ENCODE measurements at places on chromosomes 5 and 9.

- DNase-seq = no peak
Measured at GRCh38 chr9:68933434-68934328, 80.2 kb downstream of the PRKACG start.

DNA sequence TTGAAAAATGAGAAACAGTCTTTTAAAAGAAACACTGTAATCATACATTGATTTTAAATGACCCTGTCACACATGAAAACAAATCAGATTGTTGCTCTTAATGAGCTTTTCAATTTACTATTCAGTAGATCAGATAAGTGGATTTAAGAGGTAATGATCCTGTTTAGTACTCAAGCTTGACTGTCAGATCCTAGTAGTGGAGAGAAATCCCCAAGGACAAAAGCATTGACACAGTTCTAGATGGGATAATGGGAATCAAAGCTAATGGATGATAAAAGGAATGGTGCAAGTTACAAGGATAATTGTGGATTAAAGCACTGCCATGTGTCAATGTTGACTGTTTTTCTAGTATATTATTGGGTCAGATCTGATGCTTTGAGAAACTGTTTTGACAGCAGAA is 142.3 kb upstream of the TLX3 start:
- no peak for DNase-seq

DNA sequence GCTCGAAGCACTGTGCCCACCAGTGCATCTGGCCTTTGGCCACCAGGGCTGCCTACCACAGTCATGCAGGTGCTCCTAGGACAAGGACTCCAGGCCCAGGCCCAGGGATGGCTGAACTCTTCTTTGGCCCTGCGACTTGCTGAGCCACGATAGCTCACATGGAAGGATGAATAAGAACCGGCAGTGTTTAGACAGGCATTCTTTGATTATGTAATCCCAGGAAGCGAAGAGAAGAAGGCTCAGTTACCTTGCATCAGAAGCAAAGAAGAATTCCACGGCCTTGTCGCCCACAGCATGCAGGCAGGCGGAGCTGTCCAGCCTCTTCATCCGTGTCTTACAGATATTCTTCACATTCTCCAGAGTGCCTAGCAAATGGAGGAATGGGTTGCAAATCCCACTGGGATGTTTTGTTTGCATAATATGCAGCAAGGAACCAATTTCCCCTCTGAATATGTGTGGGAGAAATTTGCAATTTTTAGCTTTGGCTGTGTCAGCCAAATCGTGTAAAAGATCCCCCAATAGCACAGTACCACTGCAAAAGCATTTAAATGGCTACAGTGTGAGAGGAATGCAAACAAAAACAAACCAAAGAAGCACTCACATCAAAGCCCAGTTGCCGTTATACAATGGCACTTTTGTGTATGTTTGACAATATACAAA is 29.1 kb downstream of the GFPT2 start:
- DNase-seq = no peak

GRCh38 chr9:95085861-95086563 is 231.5 kb downstream of the FANCC start:
- no peak for DNase-seq

DNA sequence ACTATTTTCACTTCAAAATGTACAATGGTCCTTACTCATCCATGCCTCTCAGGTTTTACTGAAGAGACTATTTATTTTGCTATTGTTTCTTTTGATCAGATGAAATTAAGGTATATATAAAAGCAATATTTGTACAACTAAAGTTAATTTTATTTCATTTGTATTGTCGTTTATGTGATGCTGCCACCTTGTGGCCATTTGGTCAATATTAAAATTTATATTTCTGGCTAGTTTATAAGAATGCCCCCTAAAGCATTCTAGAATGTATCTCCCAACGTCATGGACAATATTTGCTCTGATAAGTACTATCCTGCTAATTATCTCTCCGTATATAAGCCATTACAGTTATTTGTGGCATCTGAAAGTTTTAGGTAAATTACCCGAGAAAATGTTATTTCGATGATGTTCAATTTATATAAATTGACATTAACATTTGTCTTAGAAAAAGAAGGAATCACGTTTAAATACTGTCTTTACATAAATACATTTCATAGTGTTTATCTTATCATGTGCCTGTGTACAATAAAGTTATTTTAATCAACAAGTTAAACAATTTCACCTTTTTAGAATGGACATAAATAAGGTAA is 680.0 kb downstream of the TAF11L14 start:
- peak; percentile 4 for DNase-seq

- no peak for DNase-seq
Measured at GRCh38 chr5:89156226-89156625, 273.2 kb upstream of the MEF2C start.

GRCh38 chr5:9622971-9623421 is 7.2 kb downstream of the TAS2R1 start:
- DNase-seq = no peak

- no peak for DNase-seq
Measured at GRCh38 chr5:893711-894110, 1.0 kb downstream of the TRIP13 start.

DNA sequence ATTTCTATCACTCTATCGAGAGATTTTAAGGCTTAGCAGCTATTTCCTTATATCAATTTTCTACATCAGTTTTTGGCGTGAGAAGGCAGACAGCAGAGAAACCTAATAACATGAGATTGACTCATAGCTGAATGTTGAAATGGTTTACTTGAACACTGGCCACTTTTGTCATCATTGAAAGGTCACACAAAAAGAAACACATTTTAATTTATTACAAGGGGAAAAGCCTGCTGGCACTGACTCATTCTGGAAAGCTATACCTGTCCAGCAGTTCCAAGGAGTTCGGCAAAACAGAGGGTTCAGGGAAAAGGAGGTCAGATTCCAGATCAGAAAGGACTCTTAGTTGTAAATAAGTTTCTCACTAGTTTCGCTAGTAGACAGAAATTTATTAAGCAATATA is 566.4 kb downstream of the DNAH5 start:
- DNase-seq = no peak

GRCh38 chr5:81750308-81751008 is 439 bp downstream of the SSBP2 start:
- no peak for DNase-seq

DNA sequence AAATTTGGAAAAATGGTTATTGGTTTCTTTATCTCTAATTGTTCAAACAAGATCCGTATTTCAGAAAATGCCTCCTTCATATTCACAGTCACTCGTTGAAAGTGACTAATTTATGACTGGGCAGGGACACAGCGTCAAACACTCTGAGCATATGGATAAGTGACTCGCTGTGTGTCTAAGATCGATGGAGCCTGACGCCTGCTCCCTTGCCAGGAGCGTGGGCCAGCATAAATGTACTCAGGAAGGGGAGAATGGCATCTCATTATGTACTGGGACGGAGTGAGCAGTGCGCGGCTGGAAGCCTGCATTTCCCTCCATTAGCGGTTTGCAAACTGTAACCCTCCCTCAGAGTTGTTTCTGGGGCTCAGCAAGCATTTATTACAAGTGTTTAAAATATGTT is 79.8 kb upstream of the CAST start:
- DNase-seq = no peak

GRCh38 chr9:110332766-110333165 is 4.9 kb downstream of the TXNDC8 start:
- DNase-seq = no peak
